ENCODE measurements at places on chromosomes 7 and 10.

DNA sequence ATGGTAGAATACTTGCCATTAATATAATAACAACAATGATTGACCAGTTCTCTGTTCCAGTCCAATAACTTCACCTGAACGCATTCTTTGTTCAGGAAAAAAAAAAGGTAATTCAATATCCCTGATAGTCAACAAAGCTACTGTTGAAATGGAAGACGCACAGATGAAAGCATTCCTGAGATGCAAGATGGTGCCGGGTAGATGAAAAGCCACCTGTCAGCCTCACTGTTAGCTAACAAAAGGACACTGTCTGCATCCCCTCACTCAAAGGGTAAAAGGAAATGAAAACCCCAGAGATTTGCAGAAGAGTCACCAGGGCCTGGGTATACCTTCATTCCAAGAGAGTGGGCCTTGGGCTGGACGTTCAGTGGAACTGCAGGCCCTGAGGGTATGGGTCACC is 357.4 kb downstream of the PLXNA4 start:
- DNase-seq = no peak

DNA sequence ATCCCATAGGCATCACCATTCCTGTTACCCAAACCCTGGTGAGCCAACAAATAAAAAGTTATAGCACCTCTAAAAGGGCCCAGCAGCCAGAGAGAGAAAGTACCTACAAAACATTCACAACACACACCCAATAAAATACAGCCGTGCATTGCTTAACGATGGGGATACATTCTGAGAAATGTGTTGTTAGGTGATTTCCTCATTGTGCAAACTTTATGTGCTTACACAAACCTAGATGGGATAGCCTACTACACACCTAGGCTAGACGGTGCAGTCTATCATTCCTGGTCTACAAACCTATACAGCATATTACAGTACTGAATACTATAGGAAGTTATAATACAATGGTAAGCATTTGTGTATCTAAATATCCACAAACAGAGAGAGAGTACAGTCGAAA is 44.9 kb upstream of the UCN3 start:
- no peak for DNase-seq

DNA sequence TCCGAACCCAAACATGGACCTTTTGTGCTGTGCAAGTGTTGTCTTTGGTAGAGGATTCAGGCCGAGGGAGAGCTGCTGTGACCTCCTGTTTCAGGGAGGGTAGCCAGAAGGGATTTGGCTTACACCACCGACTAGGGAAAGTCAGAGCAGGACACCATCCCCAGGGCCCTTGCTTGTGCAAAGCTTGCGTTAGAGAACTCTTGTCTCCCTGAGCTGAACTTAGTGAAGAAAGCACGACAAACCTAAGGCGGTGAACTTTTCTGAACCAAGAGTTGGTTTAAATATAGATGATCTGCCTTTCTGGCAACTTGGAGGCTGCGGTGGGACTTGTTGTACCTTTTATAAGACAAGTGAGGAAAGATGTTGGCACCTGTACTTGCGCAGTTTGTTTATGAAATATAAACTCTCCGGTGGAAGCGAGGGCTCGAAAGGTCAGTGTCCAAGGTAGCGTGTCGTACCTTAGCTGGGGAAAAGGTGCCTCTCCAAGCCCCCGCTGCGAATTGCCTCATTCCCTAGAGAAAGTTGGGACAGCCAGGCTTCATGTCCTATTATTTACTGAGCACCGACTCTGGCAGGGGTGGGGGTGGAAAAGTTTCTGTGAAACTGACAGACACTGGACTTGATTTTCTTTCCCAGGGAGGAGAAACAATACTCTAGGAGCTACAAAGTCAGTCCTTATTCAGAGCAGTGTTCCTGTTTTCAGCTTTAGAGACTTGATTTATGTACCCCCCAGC is 31.6 kb downstream of the WBP1L start:
- DNase-seq = no peak

- no peak for DNase-seq
Measured at GRCh38 chr7:8597565-8597964, 164.2 kb downstream of the NXPH1 start.

- DNase-seq = no peak
Measured at GRCh38 chr10:21530641-21531040, 3.4 kb upstream of the MLLT10 start.

DNA sequence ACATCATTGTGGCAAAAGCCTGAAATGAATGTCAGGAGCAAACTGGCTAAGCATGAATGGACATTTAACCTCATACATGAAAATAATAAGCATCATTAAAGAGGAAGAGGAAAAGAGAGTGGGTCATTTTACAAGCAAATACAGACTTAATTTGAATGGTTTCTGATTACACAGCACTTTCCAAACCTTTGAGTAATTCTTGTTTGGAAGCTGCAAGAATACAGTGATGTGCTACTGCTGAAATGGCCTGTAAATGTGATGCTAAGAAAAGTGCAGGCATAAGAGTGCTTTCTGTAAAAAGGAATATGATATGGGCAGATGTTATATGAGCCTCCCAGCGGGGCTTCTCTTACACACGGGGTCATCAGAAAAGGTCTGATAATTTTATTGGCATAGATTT is 30.2 kb downstream of the TAS2R16 start:
- no peak for DNase-seq

DNA sequence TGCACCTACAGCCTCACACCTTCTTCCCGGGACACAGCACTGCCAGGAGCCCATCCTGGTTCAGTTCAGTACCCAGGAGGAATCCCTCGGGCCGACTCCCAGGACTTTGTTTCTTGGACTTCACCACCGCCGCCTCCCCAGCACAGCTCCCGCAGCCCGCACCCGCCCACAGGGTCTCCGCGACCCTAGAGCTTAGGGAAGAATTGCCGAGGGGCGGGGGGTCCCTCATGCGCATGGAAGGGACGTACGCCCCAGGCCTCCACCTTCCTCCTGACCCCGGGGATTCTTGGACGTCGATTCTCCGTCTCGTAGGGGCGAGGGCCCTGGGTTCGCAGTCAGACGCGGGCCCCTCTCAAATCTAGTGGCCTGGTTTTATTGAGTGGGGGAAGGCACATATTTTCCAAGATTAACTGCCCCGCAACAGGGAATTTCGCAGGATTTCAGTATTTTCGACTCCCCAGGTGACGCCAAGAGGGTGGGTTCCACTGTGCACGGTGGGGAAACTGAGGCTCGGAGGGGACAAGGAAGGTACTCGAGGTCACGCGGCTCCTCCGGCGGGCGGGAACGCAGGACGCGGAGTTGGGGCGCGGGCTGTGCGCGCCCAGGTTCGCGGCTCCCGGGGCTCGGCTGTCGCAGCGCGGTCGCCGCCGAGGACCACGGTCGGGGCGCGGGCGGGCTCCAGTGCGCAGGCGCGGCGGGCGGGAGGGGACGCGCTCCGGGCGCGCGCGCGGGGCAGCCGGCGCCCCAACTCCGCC is at the start of gene ADCY1:
Gene ADCY1 (plus strand): TSS at position 708 of the 755 bp plus-strand sequence. CDS start 176 bp downstream, outside the sequence.
- no peak for DNase-seq

GRCh38 chr10:47458466-47459154 is 25.3 kb downstream of the ANXA8 start:
- DNase-seq = no peak

- no peak for DNase-seq
Measured at GRCh38 chr7:142925413-142925812, 8.1 kb downstream of the TRPV5 start.

GRCh38 chr10:115084277-115084850 is 8.8 kb upstream of the ATRNL1 start:
- DNase-seq = no peak

DNA sequence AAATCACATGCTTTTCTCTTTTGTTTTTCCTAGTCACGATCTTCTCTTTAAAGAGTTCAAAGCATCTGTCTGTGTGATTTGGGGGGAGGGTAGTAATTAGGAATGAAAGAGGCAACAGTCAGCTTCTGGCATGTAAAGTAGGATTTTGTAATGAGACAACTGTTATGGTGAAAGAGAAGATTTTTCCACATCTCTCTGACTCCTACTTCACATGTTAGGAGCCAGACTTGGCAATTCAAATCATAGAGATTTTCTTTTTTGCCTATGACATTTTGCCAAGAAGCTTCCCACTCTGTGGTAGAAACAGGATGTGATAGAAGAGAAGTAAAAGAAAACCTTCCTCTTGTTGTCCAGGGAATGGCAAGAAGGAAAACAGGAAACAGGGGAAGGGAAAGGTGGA is 38.3 kb upstream of the KLHL7 start:
- DNase-seq = no peak

GRCh38 chr7:142349670-142350405 is 92.0 kb upstream of the PRSS58 start:
- no peak for DNase-seq

- no peak for DNase-seq
Measured at GRCh38 chr10:33142295-33142694, 184.3 kb upstream of the ITGB1 start.

- DNase-seq = no peak
Measured at GRCh38 chr10:118003126-118003525, 43.6 kb downstream of the RAB11FIP2 start.

GRCh38 chr10:103804871-103805270 is 50.5 kb downstream of the SH3PXD2A start:
- DNase-seq = no peak

GRCh38 chr7:14047709-14048399 is 58.4 kb upstream of the ETV1 start:
- DNase-seq = no peak

GRCh38 chr10:23363793-23364135 is 19.2 kb upstream of the C10orf67 start:
- DNase-seq = no peak

DNA sequence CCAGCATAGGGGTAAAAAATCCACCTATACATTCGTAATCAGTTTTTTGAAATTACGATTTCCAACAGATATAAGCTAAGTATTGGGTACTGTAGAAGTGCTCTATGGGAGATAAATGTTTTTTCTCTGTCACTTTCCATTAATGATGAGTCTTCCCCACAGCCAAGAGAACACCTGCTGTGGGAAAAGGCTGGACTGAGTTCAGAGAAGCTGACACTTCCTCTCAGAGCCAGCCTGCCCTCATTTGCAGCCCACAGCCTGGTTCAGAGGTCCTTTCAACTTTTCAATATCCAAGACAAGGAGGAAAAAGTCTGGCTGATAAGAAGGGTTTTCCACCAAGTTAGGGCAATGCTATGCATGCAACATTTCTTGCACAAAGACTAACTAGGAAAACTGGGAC is 64.5 kb upstream of the DNAJB12 start:
- no peak for DNase-seq

DNA sequence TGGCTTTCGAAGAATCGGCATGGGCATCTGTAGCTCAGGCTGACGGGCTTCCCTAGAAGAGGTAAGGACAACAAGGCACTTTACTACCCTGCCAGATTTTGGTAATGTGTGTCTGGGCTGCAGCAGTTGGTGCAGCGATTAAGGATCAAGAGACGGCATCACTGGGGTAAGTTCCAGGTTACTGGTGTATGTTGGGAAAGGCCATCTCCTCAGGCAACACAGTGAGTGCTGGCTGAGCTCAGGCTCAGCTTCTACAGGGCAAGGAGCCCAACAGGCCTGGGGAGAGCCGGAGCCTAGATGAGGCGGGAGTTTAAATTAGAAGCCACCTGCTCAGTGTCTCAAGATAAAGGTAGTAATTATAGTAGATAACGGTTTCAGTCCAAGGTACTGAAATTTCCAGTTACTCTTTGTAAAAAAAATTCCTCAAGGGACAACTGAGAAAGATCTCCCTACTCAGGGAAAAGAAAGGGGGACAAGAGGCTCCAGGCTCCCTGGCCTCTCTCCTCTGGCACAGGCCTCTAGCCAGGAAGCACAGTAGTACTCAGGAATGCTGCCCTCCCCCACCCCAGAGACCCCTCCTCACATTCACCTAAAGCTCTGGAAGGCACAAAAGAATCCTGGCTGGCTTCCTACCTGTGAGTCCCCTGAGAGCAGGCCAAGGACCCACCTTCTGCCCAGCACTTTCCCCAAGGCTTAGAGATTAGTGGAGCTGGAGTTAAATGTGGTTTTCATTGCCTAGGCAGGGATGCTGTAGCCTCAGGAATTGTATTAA is 3.9 kb downstream of the CXCL12 start:
- DNase-seq = no peak

DNA sequence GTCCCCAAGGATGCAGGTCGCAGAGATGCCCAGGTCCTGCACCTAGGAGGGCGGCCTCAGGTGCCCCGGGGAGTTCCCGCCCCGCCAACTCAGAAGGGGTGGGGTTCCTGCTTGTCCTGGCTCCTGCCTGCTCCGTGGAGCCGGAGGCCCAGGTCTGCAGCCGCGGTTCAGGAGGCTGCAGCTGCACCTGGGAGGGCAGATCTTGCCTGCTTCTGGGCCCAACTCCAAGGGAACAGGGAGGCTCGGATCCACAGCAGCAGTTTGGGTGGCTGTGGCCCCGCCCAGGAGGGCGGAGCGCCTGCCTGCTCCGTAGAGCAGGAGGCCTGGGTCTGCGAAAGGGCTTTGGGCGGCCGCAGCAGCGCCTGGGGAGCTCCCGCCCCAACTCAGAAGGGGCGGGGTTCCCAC is 108.2 kb upstream of the EGR2 start:
- no peak for DNase-seq

GRCh38 chr7:117470777-117471176 is 9.0 kb upstream of the CFTR start:
- no peak for DNase-seq

DNA sequence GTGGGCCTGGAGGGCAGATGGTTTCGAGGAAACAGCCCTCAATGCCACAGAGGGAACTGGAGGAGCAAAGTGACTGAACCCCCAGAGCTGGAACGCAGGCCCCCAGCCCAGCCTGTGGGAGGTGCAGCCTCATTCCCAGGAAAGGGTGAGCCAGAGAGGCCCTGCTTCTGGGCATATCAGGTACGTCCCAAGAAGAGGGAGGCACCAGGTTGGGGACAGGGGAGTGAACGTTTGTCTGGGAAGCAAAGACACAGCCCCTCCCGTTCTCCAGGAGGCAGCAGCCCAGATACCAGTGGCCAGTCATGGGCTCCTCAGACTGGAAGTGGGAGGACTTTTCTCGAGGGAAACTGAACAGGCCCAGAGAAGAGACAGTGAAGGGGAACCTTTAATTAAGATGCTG is 74.3 kb upstream of the RET start:
- DNase-seq = no peak

- no peak for DNase-seq
Measured at GRCh38 chr7:98753989-98754479, 115.8 kb downstream of the TMEM130 start.

- DNase-seq = no peak
Measured at GRCh38 chr7:108069646-108070045, 60.5 kb downstream of the LAMB4 start.

DNA sequence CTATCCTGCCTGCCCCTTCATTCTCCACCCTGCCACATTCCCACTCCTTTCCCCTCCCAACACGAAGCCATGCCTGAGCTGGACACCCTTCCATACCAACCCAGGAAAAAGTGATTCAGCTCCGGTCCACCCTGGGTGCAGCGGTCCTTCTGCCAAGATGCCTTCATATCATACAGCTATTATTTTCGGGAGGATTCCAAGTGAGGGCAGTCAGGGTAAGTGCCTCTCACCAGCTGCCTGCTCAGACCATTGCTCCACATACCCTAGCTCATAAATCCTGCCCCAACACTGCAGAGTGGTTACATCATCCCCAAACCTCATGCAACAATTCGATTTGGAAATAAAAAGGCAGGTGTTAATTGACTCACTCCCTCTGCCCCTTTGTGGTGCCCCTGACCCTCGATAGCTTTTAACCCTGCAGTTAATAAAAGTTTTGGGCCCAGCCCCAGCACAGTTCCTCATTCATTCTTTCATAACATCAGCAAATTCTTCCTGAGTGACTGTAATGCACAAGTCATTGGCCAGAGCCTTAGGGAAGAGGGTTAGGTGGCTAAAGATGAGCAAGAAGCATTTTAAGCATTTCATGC is 42.6 kb downstream of the ZNF503 start:
- no peak for DNase-seq

GRCh38 chr10:98925651-98926050 is 310.0 kb downstream of the HPSE2 start:
- DNase-seq = no peak
